Panc1 (cell line): ENCODE measurements at places on chromosomes 7 and 10.

GRCh38 chr10:16690417-16690816 lies 126.8 kb downstream of the RSU1 start:
- DNase-seq, result no peak

GRCh38 chr7:70405241-70405640 lies 726.7 kb upstream of the GALNT17 start:
- no peak for DNase-seq

DNA sequence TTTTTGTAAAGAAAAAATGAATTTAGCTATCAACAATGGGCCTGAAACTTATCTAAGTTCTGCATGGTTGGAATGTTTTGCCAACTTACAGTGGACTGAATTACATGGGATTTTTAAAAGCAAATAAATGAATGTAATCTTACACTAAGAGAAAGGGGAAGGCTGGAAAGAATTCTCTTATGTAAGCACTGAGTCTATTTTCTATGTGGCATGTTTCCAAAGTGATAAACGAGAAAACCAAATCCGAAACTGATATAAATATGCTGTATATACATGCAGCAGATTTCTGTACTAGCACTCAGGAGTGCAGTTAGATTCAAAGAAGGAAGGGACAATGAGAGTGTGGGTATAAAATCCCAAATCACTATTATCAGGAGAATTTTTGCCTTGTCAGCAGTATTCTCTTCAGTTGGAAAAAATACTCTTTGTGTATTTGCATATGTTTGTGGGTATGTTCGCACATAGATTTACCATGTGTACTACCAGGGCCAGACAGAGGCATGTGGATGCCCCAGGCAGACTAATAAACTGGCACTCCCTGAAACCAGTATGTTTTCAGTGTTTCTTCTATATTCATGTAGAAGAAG lies 334.3 kb upstream of the SEMA3D start:
- no peak for DNase-seq

DNA sequence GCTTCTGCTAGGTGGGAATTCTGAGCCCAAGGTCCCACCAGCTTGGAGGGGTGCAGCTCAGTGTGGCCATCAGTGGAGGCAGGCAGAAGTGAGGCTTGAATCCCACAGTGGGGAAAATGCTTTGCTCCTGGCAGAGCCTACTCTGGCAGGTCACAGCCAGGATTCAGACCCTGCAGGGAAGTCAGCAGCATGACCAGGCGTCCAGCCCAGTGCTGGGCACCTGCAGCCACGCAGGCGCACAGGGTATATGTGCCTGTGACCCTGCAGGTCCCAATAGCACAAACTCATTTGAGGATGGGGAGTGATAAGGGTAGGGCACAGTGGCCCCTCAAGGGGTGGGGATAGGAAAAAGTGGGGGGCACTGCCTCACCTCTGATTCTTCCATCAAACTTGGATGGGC lies 8.4 kb upstream of the AEBP1 start:
- no peak for DNase-seq

GRCh38 chr7:906776-907157 lies 30.4 kb downstream of the GET4 start:
- no peak for DNase-seq

GRCh38 chr7:152335900-152336571 lies 99.8 kb downstream of the KMT2C start:
- no peak for DNase-seq

DNA sequence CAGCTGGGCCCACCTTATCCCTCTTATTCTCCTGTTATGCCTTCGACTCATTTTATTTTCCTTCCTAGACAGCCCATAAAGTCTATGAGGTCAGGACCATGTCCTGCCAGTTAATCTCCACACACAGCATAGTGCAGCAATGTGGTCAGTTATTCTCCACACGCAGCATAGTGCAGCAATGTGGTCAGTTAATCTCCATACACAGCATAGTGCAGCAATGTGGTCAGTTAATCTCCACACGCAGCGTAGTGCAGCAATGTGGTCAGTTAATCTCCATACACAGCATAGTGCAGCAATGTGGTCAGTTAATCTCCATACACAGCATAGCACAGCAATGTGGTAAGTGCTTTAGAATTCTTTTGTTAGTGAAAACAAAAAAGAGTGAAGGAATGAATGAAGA lies 77.8 kb downstream of the TEX36 start:
- no peak for DNase-seq

DNA sequence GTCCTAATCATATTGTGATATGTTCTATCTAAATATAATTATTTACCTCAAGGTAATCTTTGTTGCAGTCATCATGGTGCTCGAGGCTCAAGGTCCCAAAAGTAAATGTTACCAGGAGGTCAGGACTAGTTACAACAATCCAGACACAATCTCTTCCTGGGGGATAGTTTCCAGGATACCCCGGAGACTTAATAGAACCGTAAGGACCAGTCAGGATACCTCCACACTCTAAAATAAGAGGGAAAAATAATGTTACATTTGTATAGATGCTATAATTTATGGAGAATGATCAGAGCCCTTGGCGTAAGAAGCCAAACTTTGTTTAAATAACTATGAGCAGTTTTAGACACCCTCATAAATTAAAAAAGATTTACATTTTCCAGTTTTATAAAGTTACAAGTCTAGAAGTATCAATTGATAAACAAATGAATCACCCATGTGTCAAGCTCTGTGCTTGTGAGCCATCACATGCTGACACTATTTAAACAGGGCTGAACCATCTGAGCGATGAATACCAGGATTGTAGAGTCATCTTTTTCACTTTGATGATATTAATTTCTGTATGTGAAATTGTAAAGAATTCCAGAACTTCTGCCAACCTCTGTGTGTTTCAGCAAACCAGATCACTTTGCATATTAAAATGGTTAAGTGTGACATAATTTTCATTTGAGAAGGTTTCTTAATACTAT lies 41.3 kb downstream of the CUBN start:
- DNase-seq, result peak; percentile 72

DNA sequence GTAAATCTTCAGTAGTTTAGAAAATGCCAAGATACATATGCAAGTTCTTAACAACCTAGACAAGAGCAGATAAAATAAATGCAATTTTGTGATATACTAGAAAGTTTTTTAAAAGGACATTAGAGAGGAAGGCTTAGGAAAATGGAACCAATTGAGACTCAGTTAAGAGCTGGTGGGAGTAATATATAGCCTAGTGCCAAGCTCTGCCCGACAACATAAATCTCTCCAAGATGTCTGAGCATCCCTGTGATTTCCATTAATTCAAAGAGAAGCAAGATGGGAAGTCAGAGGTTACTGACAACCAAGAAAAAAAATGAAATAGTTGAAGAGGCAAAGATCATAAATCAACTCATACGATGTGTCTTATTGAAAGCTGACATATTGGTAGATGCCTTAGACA lies 74.5 kb downstream of the DGKB start:
- DNase-seq, result no peak

GRCh38 chr7:33753881-33754525 lies 151.3 kb upstream of the BMPER start:
- DNase-seq, result no peak

- DNase-seq, result no peak
Measured at GRCh38 chr7:149459540-149460452, 1.1 kb downstream of the ZNF777 start.

DNA sequence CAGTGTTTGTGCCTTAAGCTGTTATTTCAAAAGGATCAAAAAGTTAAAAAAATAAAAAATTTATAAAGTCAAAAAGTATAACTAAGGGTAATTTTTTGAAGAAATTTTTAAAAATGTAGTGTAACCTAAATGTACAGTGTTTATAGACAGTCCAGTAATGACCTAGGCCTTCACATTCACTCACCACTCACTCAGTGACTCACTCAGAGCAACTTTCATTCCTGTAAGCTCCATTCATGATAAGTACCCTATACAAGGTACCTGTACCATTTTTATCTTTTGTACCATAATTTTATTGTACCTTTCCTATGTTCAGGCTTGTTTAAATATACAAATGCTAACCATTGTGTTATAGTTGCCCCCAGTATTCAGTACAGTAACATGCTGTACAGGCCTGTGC lies 21.5 kb downstream of the DNAJC9 start:
- no peak for DNase-seq

DNA sequence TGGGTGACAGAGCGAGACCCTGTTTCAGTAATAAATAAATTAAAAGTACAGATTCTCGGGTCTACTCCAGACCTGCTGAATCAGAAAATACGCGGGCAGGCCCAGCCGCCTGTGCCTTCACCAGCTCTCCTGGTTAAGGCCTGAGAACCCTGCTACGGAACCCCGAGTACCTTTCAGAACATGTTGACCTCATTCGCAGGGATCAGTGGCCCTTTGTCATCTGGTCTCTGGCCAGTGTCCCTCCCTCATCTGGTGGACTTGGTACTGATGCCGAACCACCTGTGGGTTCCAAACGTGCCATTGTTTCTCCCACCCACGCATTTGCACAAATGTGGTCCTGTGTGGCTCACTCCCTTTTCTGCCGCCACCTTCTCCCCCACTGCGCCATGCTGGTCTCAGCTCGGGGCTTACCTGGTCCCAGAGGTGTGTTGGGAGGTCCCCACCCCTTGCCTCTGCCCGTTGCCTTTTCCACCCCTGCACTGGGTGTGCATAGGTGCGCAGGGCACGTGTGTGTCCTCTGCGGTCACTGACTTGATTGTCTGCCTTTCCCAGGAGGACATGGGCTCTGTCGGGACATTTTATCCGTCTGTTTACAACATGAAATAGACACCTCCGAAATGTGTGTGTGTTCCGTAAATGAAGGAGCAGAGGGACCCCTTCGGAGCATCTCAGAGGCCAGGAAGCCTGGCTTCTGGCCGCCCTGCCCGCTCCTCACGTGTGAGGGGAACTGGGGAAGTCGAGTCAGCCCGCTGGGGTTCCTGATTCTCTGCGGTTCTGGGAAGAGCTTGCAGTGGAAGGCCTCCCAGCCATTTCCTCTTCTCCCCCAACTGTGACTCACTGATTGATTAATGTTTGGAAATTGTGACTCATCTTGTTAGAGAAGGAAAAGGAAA lies 135.2 kb downstream of the CUX1 start:
- DNase-seq, result peak; percentile 8

DNA sequence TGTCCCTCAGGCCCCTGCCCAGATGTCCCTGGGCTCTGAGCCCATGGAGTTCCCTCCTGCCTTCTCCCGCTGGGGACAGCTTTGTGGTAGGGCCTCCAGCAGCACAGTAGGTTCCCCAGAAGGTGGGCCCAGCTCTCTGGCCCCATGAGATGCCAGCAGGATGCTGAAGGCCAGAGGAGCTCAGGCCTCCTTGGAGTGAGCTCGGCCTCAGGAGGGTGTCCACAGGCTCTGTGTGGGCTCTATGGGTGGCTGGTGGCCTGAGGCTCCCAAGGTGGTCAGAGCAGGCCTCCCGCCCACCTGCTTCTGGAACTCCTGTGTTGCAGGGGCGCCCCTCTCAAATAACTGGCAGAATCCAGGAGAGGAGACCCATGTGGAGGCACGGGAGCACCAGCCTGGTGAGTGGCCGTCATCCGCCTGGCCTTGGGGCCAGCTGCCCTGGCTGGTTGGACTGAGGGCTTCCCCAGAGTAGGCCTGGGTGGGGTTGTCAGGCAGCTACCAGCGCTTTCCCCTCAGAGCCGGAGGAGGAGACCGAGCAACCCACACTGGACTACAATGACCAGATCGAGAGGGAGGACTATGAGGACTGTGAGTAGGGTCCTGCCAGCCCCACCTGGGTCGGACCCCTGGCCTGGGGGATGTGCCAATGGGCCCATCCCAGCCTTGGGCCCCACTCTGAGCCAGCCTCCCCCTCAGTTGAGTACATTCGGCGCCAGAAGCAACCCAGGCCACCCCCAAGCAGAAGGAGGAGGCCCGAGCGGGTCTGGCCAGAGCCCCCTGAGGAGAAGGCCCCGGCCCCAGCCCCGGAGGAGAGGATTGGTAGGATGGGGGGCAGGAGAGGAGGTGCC lies 3.2 kb downstream of the AEBP1 start:
- DNase-seq, result no peak
